ENCODE measurements at places on chromosomes 11 and 22.
A peak's percentile ranks its signal among the peaks of the same experiment; 100 is the strongest.

DNA sequence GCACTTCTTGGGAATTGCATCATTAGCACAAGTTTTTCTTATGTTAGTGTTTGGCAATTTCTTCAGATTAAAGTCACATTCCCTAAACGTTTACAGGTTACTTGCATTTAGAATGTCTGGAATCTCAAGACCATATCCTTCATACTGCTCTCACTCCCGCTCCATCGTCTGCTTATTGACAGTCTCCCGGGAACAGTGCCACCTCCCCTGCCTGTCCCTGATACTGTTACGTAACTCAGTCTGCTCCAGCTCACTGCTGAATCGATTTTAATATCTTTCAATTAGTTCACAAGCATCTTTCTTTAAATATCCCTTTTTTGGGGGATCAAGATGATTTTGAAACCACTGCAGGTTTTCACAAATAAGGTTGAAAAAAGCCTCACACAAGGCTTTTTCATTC, 48.2 kb downstream of the GLYATL2 start:
- DNase-seq: no peak

DNA sequence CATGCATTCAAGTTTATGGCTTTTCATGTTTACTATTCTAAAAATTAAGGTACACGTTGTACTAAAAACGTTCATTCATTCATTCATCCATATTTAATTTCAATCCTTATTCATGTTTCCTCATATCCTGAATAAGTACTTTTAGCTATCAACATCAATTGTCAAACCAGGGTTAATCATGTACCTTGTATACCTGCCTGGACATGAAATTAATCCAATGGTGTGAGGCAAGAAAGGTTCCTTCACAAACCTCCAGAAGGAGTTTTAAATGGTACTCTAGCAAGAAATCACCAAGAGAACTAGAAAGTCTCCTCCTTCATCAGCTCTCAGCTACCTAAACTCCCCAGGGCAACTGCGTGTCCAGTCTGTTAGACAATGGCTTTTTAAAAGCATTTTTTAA, 33.4 kb downstream of the TMEM123 start:
- DNase-seq: no peak

GRCh38 chr11:68666849-68667248, 17.5 kb upstream of the GAL start:
- no peak for DNase-seq

DNA sequence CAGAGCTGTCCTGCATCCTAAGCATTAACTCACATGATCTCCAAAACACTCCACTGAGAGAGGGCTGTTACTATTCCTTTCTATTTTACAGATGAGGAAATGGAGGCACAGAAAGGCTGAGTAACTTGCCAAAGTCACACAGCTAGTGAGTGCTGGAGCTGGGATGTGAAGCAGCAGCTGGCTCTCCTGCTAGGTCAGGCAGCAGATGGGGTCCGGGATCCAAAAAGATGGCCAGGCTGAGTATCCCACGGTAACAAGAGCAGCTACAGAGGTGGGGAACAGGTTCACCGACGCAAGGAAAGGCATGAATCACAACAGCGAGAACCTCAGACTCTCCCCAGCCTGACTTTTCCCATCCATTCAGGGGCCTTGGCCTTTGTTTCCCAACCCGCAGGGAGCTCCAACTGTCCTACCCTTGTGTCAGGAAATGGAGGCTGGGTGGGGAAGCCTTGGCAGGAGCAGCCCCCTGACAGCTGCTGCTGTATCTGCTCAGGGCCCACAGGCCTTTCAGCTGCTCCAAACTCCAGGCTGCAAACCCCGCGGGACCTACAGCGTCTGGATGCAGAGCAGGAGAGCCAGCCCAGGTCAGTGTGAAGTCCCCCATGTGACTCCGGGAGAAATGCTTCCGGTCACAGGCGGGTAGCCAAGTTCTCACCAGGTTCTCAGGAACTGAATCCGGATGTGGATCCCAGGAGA, 29.5 kb downstream of the DKK3 start:
- no peak for DNase-seq

GRCh38 chr11:45928535-45929215, 6.2 kb downstream of the LARGE2 start:
- DNase-seq: no peak

- DNase-seq: no peak
Observed at GRCh38 chr11:30749268-30749667, 163.1 kb upstream of the MPPED2 start.

GRCh38 chr11:125873881-125874555, 13.4 kb upstream of the HYLS1 start:
- peak; percentile 69 for DNase-seq

GRCh38 chr11:45165806-45166603, 19.6 kb downstream of the PRDM11 start:
- no peak for DNase-seq
